Choroid plexus epithelial cell (primary cell): ENCODE measurements at places on chromosomes 12 and 14.

- DNase-seq = no peak
Measured at GRCh38 chr14:100664231-100664630, 62.5 kb upstream of the DLK1 start.

GRCh38 chr14:69129264-69129880 lies 23.5 kb downstream of the DCAF5 start:
- DNase-seq = peak; percentile 94

DNA sequence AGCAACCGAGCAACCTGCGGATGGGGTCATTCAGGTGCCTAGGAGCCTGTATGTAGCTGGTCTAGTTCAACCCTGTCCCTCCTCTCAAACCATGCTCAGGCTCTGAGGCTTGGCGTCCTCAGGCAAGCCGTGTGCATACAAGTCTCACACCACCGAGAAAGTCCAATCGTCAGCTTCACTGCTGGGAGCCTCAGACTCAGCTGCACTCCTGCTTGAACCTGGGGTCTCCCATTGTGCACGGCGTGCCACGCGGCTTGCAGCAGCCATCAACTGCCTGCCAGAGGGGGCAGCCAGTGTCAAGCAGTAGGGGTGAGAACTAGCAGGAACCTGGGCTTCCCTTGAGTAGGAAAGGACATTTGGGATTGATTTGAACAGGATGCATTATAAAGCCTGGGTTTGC lies 1064.6 kb downstream of the BCL11B start:
- no peak for DNase-seq

DNA sequence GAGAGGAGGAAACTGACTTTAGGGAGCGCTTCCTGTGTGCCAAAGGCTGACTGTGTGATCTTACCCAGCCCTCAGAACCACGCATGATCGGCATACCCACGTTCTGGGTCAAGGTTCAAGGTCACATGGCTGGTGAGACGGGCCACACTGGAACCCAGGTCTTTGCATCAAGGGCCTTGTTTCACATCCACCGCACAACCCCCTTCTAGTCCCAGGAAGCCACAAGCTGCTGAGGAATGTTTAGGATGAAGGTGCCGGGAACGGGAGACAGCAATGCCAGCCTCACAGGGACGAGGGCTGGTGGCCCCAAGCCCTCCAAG lies 50.7 kb downstream of the TESC start:
- DNase-seq = no peak

- no peak for DNase-seq
Measured at GRCh38 chr14:91231446-91231845, 13.1 kb downstream of the GPR68 start.

DNA sequence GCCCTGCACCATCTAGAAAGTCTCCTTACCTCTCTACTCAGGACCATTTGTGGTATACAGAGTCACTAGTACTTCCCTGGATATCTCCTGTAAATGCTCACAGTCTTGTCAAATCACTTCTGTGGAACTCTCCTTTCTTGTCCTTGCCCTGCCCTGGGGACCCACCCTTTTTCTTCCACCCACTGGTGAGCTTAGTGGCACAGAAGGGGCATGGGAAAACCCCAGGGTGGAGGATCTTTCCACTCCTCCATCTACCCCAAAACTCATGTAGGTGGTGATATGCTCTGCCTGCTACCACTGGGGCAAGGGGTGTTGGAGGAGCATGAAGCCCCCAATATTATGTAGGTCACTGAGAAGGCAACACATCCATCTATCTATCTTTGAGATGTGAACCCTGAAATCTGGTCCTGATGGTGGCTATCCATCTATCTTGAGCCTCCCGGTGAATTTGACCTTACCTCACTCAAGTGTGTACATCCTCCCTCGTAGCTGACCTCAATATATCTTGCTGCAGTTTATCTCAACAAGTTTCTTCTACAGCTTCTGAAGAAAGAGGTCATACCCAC lies 943 bp downstream of the TESPA1 start:
- DNase-seq = no peak

- DNase-seq = peak; percentile 79
Measured at GRCh38 chr12:85322715-85323114, 42.7 kb downstream of the ALX1 start.

DNA sequence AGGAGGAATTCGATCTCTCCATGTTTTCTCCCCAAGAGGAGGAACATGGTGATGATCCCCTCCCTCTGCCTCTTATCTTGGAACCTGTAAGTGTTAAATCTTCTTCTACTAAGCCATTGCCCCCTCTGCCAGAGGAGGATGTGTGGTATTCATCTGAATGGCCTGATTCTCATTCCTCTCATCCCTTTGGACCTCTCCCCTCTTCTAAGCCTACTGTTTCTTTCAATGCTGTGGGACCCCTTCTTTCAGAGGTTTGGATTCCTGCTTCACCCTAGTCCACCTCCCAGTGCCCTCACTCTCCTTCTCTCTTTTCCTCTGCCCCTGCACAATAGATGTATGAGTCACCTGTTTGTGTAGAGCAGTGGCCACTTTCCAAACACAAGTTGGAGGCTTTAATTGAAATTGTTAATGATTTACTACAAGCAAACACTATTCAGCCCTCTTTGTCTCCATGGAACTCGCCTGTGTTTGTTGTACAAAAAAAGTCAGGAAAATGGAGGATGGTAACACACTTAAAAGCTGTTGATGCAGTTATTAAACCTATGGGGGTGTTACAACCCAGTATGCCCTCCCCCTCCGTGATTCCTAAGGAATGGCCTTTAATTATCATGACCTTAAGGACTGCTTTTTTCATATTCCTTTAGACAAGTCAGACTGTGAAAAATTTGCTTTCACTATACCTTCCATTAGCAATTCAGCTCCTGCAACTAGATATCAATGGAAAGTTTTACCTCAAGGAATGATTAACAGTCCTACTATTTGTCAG lies 192.1 kb upstream of the ALG10B start:
- DNase-seq = no peak

GRCh38 chr12:102675672-102676071 lies 195.3 kb upstream of the IGF1 start:
- DNase-seq = peak; percentile 3

GRCh38 chr14:23113431-23114119 lies 5.5 kb downstream of the CEBPE start:
- DNase-seq = peak; percentile 93

DNA sequence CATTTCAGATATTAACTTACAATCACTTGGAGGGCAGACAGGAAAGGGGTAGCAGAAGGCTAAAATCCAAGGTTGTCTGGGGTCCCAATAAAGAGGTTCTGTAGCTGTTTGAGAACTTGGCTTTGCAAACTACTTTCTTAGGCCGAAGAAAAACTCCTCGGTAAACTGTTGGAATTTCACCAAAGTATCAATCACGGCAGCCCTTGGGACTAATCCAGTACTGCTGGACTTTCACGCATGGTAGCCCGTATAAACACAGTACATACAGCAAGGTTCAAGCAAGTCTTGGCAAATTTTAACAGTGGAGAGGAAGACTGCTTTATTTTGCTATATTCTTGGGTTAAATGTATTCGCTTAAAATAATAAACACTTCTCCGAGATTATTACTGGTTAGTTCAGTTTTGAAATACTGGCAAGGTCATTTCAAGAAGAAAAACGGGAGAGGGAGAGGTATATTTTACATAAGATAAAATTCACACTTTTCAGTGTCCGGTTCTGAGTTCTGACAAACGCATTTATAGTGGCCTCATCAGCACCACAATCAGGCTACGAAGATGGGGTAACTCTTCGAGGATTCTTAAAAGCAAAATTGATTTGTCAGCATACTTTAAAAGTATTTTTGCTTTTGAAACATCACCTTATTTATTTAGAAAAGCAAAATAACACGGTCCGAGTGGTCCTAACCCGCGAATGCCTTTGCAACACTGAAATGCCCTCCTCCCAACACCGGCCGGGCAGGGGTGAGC lies 1.3 kb downstream of the SETD3 start:
- peak; percentile 21 for DNase-seq

- peak; percentile 94 for DNase-seq
Measured at GRCh38 chr12:87413784-87414183, 615.4 kb downstream of the C12orf50 start.

DNA sequence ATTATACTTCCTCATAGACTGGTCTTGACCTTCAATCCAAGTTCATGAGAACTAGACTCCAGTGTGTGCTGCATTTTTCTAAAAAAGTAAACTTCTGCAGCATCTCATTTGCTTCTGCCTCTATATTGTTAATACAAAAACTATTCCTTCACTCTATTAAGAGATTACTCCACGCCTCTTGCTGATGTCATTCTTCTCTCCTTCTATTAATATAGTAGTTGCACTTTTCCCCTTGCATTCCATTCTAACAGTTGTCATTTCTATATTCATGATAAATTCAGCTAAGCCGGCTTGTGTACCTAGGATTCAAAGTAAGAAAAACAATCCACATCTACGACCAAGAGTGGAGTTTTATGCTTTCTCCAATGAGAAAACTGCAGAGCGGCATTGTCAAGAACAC lies 480.4 kb upstream of the NOVA1 start:
- no peak for DNase-seq

- no peak for DNase-seq
Measured at GRCh38 chr14:102210421-102211042, 70.8 kb downstream of the WDR20 start.

DNA sequence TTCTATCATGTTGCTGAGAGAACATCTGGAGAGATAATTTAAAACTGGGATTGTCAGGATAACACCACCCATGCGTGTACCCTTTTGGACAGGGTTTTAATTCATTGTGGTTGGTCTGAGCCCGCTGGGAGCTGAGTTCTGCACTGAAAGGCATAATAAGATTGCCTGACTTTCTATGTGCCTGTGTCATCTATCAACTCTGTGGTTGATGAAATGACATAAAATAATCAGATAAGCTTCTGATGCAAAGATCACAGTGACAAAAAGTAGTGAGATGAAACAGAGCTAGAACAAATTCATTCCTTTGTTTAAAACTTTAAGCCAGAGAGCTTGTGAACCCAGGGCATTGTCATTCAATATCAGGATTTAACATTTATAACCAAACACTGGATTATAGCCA lies 98.7 kb downstream of the BBS10 start:
- no peak for DNase-seq

- DNase-seq = peak; percentile 70
Measured at GRCh38 chr12:60832290-60832689, 1236.5 kb downstream of the SLC16A7 start.
